ENCODE measurements at places on chromosomes 5 and 9.

- DNase-seq: no peak
Observed at GRCh38 chr9:89223396-89223977, 44.9 kb upstream of the SHC3 start.

- no peak for DNase-seq
Observed at GRCh38 chr5:138850865-138851435, 24.2 kb downstream of the LRRTM2 start.

DNA sequence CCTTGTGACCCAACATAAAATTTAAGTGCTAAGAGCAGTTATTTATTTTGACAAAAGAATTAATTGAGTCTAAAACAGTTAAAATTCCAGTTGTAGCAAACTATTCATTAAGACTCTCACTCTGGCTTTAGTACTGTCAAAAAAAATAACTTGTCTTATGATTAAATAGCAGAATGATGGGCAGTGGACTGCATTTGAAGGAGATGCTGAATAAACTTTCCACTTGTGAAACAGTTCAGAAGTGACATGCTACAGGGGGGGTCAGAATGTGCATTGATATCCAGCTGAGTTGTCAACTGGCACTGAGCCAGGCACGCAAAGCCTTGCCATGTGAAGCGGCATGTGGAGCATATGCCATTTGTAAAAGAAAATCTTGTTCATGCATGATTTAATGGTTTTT, 76.0 kb downstream of the FCHO2 start:
- DNase-seq: no peak

DNA sequence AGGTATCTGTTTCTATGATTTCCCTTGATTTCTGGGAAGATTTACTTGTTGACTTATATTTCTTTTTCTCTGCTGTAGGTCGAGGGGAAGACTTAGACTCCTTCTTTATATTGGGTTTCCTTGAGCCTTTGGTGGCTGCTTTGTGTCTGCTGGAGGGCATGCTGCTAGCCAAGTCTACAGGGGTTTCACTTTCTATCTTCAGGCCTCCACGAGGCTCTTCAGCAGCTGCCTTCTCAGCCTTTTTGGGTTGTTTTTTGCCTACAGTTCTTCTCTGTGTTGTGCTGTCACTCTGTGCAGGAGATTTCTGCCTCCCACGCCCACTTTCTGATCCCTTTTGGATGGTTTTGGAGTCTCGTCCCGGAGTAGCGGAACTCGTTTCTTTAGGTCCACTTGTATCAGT, 23.2 kb downstream of the LEAP2 start:
- DNase-seq: no peak

- no peak for DNase-seq
Observed at GRCh38 chr9:83012922-83013838, 49.8 kb downstream of the RASEF start.

GRCh38 chr5:153147891-153148623, 342.4 kb upstream of the GRIA1 start:
- DNase-seq: no peak

GRCh38 chr5:103260951-103261350, 2.4 kb downstream of the MACIR start:
- DNase-seq: no peak

GRCh38 chr5:27854243-27854852, 816.0 kb upstream of the CDH9 start:
- DNase-seq: no peak

- DNase-seq: no peak
Observed at GRCh38 chr9:111078391-111079038, 40.2 kb upstream of the LPAR1 start.

DNA sequence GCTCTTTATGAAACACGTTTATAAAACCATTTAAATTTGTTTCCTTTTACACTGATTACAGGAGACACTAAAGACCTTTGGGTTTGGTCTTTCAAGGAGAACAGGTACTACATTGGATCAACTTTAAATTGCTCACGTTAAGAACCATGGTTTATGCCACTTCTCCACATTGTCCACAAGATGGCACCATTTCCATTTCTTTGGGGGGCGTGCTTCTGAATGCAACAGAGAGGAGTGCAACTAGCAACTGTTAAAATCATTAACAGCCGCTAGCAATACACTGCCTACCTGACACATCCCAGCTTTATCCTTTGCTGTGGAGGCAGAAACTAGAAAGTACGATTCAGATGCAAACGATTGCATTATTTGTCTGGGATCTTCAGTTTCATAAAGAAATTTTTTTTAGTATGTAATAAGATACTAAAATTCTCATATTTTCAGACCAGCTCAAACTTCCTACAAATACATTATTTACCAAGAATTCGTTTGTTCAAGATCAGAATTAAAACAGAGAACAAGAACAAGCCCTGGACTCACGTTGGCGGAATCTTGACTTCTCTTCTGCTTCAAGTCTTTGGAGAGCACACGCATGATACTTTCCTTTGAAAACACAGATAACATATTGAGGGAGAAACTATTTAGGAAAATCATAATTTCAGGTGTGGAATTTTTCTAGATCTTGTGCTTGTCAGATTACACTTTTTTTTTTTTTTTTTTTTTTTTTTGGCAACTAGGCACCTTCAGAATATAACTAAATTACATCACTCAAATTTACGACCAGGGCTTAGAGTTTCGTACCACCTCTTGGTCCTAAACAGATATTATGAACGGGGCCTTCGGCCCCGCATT, 702 bp downstream of the CDC20B start:
- peak; percentile 52 for DNase-seq

DNA sequence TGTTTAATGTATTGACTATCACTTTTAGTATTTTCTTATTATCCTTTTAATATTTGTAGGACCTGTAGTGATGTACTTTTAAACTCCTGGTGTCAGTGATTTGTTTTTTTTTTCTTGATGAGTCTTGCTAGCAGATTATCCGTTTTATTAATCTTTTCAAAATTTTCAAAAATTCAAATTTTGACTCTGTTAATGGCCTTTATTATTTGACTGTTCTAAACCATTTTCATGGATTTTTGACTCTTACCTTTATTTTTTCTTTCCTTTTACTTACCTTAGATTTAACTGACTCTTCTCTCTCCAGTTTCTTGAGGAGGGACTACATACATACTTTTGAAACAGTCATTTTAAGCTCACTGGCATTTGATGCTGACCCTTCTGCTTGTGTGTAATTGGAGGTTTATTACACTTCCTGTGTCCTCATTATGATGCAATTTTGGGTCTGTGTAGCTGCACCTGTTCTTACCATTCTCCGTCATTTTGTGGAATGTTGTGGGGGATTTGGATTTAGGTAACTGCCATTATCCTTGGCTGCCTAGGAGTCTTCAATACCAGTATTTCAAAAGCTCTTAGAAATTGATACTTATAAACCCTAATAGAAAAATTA, 32.0 kb upstream of the EXOC3 start:
- no peak for DNase-seq

DNA sequence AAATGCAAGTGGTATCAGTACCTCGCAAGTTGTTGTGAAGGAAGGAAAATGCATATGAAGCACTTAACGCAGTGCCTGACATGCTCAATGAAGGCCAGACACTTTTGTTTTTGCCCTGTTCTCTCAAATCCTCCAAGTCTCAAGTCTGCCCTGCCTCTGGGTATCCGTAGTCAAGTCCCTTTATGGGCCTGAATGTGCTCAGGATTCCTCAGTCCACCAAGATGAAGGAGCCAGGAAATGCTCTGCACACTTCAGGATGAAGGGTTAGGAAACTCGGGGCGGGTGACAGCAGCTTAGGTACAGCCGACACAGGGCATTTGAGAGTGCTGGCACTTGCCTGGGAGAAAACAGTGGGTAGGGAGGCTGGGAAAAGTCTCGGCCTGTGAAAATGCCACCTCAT, 1.4 kb downstream of the ECSCR start:
- DNase-seq: no peak

GRCh38 chr5:10756549-10756948, 4.5 kb downstream of the DAP start:
- DNase-seq: no peak

GRCh38 chr9:37969130-37969529, 65.2 kb upstream of the SLC25A51 start:
- no peak for DNase-seq

GRCh38 chr9:124210697-124211096, 47.1 kb upstream of the NEK6 start:
- peak; percentile 65 for DNase-seq

- no peak for DNase-seq
Observed at GRCh38 chr9:130768891-130769403, 66.1 kb upstream of the ABL1 start.

GRCh38 chr5:538271-538771, 14.1 kb upstream of the SLC9A3 start:
- DNase-seq: no peak

GRCh38 chr9:127067603-127068220, 54.7 kb downstream of the ANGPTL2 start:
- DNase-seq: no peak

DNA sequence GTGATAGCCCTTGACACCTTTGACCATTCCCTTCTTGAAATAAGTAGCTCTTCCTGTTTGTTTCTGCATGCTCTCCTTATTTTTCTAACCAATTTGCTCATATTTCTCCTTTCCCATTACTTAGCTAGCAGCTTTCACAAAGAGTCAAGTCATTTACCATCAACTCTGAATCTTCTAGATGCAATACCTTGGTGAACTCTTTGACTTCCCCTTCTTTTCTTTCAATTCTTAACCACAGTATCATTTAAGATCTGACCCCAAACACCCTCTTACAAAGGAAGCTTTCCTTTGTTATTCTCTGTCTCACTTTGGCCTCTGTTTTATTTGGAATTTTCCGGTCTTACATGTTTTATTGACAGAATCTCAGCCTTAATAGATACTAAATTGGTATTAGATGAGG, 14.0 kb downstream of the NFX1 start:
- no peak for DNase-seq

- no peak for DNase-seq
Observed at GRCh38 chr9:3865141-3865772, 339.5 kb upstream of the RFX3 start.

DNA sequence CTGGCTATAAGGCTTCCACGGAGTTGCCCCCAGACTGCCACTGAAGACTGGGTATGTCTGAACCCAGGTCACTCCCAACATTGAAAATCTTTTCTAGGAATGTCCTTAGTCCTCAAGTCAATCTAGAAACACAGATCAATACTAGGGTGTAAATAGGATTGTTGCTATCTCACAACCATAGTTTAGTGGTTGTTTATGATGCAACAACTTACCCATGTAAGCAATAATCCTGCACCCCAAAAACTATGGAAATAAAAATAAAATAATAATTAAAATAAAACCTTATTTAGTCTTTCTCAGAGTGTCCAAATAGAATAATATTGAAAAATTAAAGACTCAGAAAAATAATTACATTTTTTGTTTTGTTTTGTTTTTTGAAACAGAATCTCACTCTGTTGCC, 66.3 kb upstream of the FUBP3 start:
- DNase-seq: no peak

- no peak for DNase-seq
Observed at GRCh38 chr5:169832845-169833244, 147.4 kb downstream of the INSYN2B start.

GRCh38 chr9:5288591-5288990, 15.9 kb downstream of the RLN2 start:
- no peak for DNase-seq

GRCh38 chr9:114037249-114037648, 40.9 kb downstream of the AMBP start:
- no peak for DNase-seq

- DNase-seq: no peak
Observed at GRCh38 chr9:136705564-136705963, 6.8 kb upstream of the DIPK1B start.

DNA sequence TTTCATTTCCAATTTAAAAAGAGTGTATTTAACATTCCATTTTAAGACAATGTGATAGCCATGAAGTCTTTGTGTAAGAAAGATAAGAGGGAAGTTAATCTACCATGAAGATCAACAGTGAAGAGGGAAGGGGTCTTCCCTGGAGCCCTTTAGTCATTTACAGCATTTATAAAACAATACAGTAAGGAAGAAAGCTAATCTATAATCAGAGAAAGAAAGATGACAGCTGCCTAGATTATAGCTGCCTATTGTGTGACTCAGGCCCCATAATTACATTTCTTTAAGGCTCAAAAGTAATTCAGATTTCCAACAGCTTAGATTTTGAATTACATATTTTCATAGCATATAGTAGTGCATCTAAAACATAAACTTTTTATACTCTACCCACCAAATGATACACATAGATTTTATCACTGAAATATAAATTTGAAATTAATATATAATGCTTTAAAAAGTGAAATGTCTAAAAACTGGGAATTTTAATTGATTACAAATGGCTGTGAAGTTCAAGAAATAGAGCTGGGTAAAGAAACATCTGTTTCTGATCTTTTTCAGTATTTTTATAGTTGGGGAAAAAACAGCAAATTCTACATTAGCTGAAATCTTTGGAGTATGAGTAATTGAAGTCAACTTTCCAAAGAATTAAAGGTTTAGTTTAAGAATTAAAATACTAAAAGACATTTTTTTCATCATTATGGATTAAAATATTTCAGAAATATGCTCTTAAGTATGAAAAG, 89.6 kb downstream of the RIC1 start:
- DNase-seq: no peak

GRCh38 chr5:14773588-14773987, 98.0 kb downstream of the ANKH start:
- DNase-seq: no peak

DNA sequence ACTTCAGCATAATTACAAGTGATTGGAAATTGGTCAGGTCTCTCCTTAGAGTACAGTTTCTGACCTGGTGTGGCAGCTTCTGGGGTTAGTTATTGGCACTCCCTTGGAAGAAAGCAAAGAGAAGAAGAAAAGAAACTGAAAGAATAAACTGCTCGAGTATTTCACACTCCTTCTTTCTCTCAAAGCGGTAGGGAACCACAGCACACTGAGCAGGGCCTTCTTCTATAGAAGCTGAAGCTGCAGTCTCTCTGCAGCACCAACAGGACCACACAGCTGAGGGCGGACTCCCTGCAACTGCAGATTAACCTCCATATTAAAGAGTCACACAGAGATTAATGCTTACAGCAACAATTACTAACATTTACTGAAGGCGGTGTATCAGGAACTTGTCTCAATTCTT, 152.0 kb downstream of the TRPM6 start:
- no peak for DNase-seq

GRCh38 chr9:2302606-2303005, 287.5 kb downstream of the SMARCA2 start:
- DNase-seq: no peak

GRCh38 chr5:149598966-149599365, 17.7 kb downstream of the ARHGEF37 start:
- DNase-seq: no peak

- no peak for DNase-seq
Observed at GRCh38 chr9:18588002-18588401, 114.0 kb downstream of the ADAMTSL1 start.
